Posterior cingulate gyrus (tissue), 11 donors: ENCODE measurements at places on chromosomes 6 and 20.

DNA sequence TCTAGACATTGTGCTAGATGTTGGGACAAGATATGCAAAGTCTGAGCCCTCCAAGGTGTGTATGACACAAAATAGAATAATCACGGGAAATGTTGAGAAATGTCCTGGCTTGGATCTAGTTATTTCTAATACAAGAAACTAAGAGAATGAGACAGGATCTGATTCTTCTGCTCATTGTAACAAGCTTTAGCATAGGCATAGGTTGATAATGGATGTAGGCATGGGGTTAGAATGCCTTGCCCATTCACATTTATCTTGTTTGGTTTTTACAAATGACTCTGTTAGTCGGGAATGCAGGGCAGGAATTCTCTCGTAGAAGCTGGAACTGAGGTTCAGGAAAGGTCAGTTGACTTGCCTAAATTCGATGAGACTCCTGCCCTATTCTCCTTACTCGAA, 1.5 kb upstream of the SLC26A8 start:
- DNase-seq = no peak

GRCh38 chr6:4665489-4666417, 110.5 kb upstream of the CDYL start:
- DNase-seq = no peak

- DNase-seq = no peak
Measured at GRCh38 chr6:101845172-101845571, 451.7 kb downstream of the GRIK2 start.

- no peak for DNase-seq
Measured at GRCh38 chr6:143615785-143616184, 62.0 kb upstream of the PHACTR2 start.

DNA sequence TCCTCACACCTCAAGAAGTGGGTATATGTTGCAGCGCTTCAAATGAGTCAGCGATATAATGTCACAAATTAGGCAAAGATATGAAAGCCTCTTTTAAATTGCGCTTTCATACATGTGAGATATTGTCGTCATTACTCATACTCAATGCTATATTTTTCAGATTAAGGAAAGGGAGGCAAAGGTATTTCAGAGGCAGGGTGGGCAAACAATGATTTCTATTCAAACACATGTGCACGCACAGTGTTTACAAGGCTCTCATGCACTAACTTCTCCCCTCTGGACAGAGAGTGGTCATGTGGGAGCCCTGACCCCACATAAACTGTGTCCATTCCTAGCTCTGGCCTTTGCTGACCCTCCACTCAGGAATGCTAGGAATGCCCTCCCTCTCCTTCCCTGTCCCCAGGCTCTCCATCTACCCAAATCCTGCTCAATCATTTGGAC, 112.1 kb upstream of the TMEM170B start:
- no peak for DNase-seq

DNA sequence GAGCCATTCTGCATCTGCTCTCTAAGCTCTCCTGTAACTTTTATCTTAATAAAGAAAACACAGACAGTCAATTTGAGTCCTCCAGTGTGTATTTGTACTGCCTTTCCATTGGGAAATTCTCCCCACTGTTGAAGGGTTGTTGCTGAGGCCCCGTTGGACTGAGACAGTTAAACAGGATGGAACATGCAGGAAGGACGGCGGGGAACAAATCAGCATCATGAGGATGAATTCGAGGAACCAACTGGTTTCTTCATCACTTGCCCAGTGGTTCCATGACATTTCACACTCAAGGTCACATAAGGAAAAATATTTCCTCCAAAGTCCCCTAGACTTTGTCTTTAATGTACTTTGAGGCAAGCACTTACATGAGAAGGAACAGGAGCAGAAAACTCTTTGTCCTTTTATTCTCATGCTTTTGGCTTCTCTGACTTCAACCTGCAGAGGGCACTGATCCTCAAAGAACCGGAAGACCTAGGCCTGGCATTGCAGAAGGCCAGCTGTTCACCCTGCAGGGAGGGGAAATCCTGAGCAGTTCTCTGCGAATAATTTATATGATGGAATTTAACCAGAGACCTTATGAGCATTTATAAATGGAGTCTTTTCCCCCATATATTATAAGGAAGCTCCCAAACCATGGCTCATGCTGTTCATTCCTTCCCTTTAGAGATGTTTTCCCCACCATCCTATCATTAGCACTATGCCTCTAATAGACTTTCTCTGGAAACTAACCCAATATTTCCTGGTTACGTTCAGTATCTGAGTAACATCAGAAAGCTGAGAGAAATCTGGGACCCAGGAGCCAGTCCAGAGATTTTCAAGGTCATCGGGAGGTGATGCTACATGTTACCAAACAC, 55.2 kb upstream of the ADGRF1 start:
- DNase-seq = peak; percentile 48

DNA sequence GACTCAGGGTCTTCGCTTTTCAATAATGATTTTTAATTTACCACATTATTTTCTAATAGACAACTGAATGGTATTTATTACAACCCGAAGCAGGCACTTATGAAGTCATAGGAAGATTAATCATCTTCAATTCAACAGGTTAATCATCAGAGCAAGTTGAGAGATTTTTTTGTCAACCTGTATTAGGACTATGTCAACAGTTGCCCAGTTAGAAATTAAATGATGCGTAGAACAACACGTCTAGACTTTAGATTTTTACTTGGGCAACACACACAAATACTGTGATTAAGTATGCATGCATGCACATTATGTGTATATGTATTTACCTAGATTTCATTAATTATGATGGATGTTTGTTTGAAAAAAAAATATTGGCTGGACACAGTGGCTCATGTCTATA, 4.3 kb downstream of the ILRUN start:
- DNase-seq = no peak

DNA sequence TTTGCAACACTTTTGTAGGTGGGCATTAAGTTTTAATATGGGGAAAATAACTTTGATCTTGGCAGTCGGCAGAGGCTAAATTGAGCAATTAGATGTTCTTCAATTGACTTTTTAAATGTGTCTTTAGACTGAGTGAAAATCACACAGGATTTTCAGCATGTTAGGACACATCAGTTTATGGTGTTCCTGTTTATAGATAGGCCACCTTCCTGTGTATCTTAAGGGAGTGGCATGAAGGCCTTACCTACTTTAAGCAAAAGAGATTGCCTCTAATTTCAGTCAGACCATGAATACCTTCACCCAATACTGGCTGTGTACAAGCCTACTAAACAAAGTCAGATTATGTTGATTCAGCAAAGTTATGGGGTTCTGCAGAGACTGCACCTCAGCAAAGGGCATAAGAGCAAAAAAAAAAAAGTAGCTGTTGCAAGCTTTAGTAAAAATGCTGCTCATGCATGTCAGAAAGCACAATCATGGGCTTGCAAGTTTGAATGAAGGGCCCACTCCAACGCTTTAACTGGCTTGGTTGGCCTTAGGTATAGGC, 848.4 kb downstream of the PHF3 start:
- no peak for DNase-seq

DNA sequence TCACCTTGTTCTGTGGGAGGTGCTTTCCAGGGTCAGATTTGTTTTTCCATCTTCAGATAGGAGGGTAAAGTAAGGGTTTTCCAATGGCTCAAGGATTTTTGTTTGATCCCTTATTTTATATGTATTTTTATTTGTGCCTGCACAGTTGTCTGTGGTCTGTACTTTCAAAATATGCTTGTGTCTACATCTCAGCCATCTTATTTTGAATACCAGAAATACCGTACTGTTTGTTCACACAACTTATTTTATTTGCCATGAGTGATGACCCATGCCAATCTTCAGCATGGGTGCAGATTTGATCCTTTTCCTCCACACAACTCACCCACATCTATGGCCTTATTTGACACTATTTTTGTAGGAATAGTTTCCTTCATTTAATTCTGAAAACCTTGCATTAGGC, 72.2 kb upstream of the PTCHD4 start:
- DNase-seq = no peak

DNA sequence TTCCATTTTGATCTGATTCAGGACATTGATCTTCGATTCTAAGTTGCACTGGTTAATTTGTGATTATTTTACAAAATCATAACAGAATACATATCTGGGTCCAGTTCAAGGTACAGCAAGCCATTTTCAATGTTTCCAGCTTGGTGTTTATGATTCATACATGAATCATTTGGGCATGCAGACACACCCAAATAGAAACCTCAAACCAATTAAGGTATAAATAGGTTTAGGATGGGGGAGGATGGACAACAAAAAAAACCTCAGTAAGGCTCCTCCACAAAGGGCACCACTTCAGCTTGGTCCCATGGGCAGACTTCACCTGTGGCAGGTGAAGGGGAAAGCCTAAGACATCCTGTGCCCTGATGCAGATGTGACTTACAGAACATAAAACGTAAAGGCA, 192.7 kb downstream of the KHDC1L start:
- DNase-seq = no peak

- DNase-seq = no peak
Measured at GRCh38 chr6:27545271-27546046, 72.6 kb upstream of the ZNF184 start.

DNA sequence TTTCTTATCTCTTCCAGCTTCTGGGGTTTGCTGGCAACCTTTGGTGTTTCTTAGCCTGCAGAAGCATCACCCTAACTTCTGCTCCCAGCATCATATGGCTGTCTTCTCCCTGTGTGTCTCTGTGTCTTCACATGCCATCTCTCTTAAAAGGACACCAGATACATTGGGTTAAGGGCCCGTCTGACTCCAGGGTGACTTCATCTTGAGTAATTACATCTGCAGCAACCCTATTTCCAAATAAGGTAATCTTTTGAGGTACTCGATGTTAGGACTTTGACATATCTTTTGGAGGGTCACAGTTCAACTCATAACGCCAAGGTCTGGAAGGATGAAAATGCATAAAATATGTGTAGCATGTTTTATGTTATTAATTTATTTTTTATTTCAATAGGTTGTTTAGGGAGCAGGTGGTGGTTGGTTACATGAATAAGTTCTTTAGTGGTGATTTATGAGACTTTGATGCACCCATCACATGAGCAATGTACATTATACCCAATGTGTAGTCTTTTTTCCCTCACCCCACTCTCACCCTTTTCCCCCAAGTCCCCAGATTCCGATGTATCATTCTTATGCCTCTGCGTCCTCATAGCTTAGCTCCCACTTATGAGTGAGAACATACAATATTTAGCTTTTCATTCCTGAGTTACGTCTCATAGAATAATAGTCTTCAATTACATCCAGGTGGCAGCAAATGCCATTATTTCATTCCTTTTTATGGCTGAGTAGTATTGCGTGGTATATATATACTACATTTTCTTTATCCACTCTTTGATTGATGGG, 131.1 kb downstream of the TBXT start:
- DNase-seq = no peak
